Spinal cord (tissue), 10 donors: ENCODE measurements at places on chromosomes 12 and 14.

GRCh38 chr12:15863984-15864383 is 18.2 kb upstream of the STRAP start:
- no peak for DNase-seq

DNA sequence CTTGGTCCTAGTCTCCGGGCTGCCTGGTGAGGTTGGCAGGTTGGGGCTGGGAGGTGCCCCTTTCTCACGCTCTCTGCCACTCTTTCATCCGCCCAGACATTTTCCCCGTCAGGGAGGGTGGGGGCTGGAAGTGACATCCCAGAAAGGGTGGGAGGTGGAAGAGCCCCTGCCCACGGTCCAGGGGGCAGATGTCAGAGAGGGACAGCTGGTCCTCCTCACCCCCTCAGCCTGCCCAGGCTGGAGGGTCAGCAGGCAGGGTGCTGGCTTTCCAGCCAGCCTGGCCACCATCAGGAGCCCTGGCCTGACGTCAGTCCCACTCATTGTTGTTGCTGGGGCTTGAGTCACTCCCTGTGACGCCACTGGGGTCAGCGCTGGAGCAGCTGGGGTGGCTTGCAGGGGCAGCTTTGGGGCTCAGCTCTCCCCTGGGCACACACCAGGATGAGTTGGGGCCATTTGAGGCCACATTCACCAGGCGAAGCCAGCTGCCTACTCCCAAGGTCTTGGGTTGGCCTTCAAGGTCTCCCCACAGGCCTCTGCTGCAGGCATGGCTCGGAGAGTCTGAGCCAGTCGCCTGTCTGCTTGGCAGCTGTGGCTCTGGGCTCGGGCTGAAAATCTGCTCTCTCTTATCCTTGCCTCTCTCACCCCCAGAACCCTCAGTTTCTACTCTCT is 5.7 kb upstream of the ATG101 start:
- no peak for DNase-seq

DNA sequence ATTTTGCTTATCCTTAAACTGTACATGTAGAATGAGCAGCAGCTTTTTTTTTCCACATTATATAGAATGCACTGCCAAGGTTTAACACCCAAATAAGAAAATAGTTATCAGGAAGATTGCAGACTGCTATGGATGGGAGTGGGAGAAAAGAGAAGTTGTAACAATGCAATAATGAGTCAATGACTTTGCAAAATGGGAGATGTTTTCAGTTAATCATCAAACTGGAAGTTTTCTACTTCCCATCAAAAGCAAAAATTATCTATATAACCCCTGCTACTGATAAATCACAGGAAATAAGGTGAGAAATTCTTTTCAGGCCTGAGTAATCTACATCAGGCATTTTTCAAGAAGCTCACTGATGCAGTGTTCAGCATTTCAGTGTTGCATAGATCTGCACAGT is 309.1 kb downstream of the GXYLT1 start:
- DNase-seq = no peak

GRCh38 chr12:26247873-26248272 is 52.5 kb downstream of the SSPN start:
- no peak for DNase-seq

GRCh38 chr12:119115296-119115905 is 63.3 kb upstream of the HSPB8 start:
- DNase-seq = peak; percentile 53

DNA sequence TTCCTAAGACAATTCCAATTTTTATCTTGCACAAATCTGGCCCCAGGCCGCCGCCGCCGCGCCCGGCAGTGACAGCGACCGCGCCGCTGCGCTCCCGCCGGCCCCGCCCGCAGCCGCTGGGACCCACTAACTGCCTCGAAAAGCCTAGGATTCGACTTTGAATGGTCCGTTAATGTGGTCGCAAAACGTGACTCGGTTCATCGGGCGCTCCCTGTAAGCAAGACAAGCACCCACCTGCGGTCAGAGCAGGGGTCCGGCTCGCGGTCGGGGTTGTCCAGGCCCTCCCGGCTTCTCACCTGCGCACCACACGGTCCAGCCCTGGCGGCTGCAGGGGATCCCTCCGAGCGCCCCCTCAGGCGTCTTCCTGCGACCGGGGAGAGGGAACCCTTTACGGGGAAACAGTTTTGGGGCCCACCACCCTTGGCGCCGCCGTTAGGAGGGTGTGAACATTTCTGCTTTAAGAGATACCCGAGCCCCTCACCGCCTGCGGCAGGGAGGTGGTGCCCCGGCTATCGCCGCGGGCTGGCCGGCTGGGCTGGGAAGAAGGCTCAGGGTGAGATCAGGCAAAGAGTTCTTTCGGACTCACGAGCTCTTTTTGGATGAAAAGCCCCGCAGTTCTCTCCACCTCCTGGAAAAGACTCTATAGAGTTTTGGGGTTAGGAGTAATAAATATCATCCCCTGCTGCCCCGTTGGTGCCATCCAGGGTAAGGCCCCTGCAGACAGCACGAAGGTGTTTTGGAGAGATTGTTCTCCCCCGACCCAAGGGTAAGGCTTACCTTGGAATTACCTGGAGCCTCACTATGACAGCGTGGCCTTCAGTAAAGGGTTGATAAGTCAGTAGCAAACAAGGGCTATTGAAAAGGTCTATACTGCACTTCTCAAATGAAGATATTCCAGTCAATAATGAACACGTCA is 13.6 kb upstream of the FOXJ2 start:
- no peak for DNase-seq

DNA sequence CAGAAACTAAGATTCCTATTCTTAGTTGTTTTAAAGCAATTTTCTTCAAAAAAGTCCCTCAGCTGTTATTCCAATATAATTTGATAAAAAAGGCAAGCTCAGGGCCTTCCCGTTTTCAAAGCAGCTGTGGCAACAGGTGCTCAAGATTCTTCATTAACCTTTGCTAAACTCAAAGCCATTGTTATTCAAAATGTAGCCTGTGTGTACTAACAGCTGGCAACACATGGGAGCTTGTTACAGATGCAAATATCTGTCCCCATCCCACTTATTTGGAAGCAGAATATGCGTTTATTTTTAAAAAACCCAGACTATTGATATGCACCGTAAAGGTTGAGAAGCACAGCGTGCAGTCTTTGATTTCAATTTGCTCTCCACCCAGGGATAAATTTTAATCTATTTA is 210.4 kb upstream of the SYT10 start:
- DNase-seq = no peak

DNA sequence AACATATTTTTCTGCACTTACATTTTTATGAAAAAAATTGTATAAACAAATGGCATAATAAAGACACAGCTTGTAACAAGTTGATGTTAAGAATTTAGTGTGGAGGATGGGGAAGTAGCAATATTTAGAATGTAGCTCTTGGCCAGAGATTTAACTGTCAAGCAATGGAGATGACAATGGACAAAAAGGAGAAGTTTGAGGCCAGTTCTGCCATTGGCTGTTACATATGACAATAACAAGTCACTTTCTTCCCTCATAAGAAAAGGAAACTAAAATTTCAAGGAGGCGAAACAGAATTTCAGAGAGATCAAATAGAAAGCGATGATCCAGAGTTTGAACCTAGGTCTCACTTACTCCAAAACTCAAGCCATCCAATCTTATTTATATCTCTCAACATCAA is 122.8 kb upstream of the CCDC175 start:
- no peak for DNase-seq

DNA sequence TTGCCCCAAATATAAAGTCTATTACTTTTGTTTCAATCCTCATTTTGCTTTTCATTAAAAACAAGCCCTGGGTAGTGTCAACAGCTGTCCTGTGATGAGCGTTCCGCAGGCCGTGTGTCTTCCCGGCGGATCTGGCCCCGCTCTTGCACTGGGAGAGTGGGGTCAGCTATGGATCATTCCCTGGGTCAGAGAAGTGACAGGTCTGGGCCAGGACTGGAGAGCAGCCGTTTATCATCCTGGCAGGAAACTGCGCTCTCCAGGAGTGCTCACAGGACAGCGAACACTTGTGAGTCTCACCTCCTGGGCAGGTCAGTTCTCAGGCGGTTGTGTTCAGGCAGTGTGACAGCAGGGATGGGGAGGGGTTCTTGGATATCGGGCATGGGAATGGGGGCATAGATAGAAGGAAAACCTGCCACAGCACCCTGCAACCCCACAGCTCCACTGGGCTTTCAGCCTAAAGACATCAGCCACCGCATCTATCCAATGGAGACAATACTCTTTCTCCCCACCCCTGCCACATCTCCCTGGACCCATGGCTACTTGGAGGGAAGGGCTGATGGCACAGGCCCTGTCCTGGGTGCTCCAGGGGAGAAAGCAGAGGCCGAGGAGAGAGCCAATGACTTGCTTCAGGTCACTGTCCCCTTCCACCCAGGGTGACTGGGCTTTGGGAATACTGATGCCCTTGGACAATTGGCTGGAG is 47.8 kb upstream of the CHGA start:
- no peak for DNase-seq

DNA sequence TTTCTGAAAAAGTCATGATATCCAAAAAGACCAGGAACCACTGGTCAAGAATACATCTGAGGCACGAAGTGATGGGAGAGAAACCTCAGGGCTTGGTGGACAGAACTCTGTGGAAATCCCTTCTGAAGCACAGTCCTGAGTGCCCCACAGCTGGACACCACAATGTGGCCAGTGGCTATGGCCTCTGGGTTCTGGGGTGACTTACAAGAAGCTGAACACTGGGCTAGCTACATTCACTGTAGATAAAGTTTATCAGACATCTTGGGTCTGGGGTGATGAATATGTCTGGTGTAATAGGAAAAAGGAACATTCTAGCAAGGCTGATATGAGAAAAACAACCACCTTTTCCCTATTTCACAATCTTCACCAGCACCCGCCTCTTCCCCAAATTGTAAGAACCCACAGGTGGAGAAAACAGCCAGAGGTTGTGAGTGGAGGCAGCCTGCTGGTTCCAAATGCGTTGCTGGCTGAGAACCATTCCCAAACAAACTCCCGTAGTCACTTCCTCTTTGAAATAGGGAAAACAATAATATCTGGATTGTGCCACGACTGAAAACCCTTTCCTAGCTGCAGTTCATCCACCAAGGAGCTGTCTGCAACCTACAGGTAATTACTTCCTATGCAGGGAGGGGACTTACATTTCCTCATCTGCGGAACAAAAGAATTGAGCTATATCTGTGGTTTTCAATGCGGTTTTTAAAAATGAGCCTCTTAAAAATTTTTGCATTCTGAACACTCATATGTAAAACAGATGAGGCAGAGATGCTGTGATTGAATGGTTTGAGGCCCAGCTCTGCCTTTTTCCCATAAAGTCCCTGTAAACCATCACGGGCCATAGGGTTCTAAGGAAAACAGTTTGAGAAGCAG is 193.6 kb downstream of the SLC41A2 start:
- no peak for DNase-seq

- DNase-seq = no peak
Measured at GRCh38 chr12:79168687-79169086, 304.1 kb downstream of the SYT1 start.

GRCh38 chr12:78898416-78898815 is 33.8 kb downstream of the SYT1 start:
- no peak for DNase-seq

DNA sequence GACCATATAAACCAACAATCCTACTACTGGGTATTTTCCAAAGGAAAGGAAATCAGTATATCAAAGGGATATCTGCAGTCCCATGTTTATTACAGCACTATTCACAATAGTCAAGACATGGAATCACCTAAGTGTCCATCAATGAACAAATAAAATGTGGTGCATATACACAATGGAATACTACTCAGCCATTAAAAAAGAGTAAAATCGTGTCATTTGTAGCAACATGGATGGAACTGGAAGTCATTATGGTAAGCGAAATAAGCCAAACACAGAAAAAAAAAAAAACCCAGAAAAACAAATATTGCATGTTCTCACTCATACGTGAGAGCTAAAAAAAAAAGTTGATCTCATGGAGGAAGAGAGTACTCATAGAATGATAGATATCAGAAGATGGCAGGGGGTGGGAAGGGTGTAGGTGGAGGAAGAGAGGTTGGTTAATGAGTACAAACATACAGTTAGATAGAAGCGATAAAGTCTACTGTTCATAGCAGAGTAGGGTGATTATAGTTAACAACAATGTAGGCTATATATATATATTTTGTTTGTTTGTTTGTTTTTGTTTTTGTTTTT is 49.3 kb downstream of the BCAT1 start:
- no peak for DNase-seq

DNA sequence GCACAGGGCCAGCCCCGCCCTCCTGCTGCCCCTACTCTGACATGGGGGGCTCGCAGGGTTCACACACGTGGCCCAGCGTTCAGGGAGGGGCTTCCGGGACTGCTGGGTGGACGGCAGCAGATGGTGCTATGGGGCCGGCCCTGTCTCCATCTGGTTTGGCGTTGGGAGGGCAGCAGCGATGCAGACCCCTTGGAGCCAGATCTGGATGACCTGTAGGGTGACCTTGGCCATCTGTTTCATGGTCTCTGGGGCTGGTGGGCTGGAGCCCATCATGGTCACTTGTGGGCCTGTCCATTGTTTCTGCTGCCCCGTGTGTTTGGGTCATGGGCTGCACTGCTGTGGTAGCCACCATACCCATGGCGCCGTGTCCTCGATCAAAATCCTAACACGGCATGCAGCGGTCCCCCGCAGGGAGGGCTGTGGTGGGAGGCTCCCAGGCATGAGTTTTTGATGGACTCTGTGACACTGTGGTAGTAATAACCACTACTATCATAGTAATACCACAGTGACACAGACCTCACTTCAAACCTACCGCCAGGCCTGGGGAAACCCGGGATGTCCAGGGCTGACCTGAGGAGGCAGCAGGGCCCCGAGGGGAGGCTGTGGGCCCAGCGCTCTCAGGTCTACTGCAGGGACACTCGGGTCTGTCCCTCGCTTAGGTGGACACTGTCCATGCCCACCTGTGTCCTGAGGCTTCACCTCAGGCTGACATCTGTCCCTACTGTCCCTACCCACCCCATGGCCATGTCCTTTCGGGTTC is 359.4 kb downstream of the TMEM121 start:
- no peak for DNase-seq

DNA sequence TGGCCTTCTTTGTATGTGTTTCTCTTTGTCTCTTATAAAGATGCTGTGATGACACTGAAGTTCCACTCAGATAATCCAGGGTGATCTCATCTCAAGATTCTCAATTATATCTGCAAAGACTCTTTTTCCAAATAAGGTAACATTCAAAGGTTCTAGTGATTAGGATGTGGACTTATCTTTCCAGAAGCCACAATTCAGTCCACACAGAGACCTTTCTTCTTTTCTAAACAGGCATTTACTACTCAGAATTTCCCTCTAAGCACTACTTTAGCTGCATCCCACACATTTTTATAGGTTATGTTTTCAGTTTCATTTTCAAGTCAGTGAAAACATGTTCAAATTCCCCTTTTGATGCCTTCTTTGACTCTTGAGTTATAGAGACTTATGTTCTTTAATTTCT is 9.0 kb upstream of the NKX2-1 start:
- no peak for DNase-seq

GRCh38 chr12:10960211-10960610 is 21.1 kb upstream of the TAS2R14 start:
- no peak for DNase-seq

DNA sequence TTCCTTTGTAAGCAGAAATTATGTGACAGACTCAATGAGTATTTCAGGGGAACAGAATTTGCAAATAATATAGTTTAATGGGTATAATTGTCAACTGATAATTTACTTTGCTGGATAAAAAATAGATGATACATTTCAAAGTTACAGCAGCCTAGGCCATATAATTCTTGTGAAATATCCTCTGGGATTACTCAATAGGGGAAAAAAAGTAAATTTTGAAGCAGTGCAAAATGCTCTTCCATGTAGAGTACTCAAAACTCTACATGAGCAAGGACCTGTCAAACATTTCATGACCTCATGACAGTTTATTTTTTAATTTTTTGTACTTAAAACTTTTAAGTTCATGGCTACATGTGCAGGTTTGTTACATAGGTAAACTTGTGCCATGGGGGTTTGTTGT is 163.3 kb downstream of the DACT1 start:
- DNase-seq = no peak
